ENCODE measurements at places on chromosomes 7 and 10. TPM values are rescaled to one million over a fixed set of nuclear protein-coding genes. Genes with fewer than 3 reads are reported as not detected.

DNA sequence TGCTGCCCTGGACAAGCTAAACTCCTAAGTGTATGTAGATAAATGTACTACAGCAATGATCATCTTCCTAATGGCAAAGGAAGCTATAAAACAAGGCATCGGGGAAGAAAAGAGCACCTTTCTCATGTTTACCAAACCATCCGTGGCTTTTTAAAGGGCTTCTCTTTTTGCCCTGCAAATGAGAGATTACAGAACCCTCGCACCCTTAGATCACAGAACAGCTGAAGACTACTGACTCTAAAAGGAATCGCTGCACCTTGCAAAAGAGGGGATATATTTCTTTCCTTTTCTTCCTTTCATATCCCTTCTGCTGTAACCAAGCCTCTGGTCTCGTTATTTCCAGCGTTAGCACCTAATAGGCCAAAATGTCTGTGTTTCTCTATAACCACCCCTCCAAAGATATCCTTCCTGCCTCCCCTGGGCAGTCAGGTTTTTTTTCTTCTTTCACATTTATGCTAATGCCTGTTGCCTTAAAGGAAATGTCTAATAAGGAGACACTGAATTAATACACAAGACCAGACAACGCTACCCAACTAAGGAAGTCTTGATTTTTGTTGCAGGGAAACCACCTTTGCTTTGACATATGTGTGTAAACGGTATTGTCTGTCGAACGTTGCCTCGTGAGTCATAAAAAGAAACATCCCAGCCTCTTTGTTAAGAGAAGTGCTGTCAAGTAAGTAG is 10.5 kb downstream of the ST8SIA6 start:
- no peak for DNase-seq

- DNase-seq = no peak
These were observed 3.5 kb upstream of the CFAP58 start for GRCh38 chr10:104350127-104350635.

- no peak for DNase-seq
These were observed 590.9 kb upstream of the ANKRD30A start for GRCh38 chr10:36534471-36535002.

GRCh38 chr7:47807756-47808155 is 140.5 kb downstream of the PKD1L1 start:
- no peak for DNase-seq

DNA sequence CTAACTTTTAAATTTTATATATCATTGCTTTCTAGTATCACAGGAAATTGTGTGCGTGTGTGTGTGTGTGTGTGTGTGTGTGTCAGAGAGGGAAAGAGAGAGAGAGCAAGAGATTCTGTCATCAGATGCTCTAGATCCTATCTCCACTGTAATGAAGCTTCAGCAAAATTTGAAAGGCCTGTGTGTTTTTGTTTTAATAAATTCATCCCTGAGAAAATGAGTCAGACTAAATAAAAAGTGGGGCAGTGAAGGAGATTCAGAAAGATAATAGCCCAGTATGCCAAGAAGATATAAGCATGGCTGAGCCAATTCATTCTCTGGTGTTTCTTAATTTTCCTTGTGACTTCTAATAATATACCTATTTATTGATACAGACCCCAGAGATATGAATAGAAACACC is 184.2 kb upstream of the TMEM196 start:
- no peak for DNase-seq

MYH16 gene
- not detected for total RNA-seq

CLRN3 gene
- total RNA-seq = not detected

DNA sequence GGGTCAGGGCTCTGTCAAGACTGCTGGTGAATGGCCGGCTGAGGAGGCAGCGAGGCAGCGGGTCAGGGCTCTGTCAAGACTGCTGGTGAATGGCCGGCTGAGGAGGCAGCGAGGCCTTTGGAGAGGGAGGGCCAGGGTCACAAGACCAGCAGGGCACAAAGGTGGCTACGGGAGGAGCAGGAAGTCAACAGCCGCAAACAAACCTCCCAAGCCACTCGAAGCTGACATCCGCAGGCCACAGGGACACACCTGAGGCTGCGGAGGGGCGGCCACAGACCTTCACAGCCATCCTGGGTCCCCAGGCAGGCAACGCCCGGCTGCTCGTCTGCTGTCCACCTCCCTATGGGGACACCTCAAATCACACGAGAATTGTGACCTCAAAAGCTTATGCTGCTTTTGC is 8.9 kb upstream of the GPER1 start:
- DNase-seq = no peak

COL28A1 gene
- total RNA-seq = 6.7 TPM

SLC25A13 gene
- 11.6 TPM for total RNA-seq

- DNase-seq = no peak
These were observed 2.5 kb upstream of the MICALL2 start for GRCh38 chr7:1461646-1462375.

- DNase-seq = no peak
These were observed 90.0 kb upstream of the AOAH start for GRCh38 chr7:36814311-36814710.

GRCh38 chr10:89398003-89398749 is 5.8 kb downstream of the IFIT1 start:
- no peak for DNase-seq

- no peak for DNase-seq
These were observed 56.4 kb upstream of the PMPCB start for GRCh38 chr7:103240806-103241205.

- DNase-seq = peak; percentile 52
These were observed 372.5 kb downstream of the SDK1 start for GRCh38 chr7:3673524-3673923.

DNA sequence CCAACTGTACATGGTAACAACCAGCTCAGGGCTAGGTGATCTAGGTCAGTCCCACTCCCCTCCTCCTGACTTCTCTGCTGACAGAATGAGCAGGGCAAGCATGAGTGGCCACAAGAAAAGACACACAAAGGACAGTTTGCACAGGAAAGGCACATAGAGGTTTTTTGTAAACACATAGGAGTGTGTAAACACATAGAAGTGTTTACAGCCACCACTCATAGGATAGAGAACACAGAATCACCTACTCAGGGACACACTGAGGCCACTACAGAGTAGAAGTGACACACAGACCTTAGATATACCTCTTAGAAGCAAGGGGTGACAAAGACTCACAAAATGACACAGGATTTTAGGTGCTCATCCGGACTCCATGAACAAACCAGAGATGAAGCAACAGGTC is 19.0 kb downstream of the NUDCD3 start:
- no peak for DNase-seq

FBXL13 gene
- 0.51 TPM for total RNA-seq

GRCh38 chr10:70323697-70324338 is 40.0 kb upstream of the NPFFR1 start:
- no peak for DNase-seq

GSDME gene
- 3.5 TPM for total RNA-seq

EBLN1 gene
- not detected for total RNA-seq

DNA sequence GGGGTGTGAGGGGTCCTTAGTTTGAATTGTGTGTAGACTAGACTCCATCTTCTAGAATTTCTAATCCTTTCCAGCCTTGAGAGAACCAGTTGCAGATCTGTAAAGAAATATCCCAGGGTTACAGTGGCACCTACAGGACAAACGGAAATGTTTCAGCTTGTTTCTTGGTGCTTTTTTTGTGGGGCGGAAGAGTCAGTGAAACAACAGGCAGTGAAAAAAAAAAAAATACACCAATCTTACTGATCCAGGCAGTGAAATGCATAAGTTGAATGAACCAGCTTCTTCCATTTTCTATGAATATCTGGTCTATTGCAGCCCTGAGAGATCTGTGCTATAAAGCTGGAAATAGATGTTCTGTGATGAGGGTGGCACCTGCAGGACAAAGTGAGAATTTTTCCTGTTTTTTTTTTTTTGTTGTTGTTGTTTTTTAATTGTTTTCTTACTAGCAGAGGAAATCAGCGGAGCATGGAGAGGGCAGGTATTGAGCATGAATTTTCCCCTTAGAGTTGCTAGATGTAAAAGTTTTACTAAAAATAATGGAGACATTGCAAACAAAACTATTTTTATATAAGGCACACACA is 81.9 kb upstream of the DYNC1I1 start:
- no peak for DNase-seq

SH3PXD2A gene
- total RNA-seq = 27.0 TPM

PDLIM1 gene
- 226 TPM for total RNA-seq

ASB10 gene
- total RNA-seq = 42.6 TPM

GPR15LG gene
- not detected for total RNA-seq

DNA sequence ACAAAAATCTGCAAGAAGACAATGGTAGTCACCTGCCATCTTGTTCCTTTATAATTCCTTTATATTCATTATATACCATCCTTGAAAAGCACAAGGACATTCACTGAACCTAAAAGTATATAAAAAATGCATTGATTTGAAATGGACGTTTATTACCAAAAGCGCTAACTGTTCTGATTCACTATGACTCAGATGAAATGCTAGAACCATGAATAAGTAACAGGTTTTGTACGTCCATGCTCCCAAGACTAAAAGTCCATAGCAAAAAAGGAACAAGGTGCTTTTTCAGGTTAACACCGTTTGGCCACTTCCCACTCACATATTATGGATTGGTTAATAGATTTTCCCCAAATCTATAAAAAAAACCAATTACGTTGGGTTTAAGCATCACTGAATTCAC is 109.4 kb downstream of the PPP1R17 start:
- DNase-seq = no peak

RAB19 gene
- not detected for total RNA-seq

SYT15B gene
- 0.89 TPM for total RNA-seq

GRCh38 chr10:73060738-73061635 is 35.7 kb downstream of the P4HA1 start:
- DNase-seq = no peak

DNA sequence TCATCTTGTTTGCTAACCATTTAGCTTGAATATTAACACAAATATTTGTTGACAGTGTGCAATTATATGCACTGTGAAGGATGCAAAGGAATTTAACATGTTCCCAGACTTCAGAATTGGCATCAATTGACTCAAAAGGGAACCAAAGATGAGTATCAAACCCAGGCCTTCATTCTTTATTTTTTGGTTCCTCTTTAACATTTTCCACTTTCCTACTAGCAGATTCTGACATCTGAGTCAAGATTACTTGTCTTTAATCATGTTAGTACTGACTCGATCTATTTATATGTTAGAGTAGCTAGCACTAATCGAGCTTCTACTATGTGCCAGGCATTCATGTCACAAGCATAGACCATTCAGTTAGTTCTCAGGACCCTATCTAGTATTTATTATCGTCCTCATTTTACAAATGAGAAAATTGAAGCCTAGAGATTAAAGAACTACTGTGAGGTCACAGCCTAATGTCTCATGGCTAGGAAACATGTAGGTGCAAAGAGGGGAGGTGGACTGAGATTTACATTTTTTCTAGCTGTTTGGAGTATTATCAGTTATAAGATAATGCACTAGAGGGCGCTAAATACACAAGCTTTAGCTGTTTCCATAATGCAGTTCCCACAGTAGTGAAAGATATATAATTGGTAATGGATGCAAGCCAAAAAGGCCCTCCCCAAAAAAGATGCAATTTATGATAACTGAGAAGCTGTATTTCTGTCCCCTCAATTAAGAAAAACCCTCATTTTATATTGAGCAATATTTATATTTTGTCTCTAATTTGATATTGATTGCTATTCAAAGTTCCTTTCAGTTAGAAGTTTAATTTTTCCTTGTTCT is 32.9 kb upstream of the KMT2E start:
- DNase-seq = no peak

- DNase-seq = no peak
These were observed 93.7 kb downstream of the DGKI start for GRCh38 chr7:137753067-137753466.

DNA sequence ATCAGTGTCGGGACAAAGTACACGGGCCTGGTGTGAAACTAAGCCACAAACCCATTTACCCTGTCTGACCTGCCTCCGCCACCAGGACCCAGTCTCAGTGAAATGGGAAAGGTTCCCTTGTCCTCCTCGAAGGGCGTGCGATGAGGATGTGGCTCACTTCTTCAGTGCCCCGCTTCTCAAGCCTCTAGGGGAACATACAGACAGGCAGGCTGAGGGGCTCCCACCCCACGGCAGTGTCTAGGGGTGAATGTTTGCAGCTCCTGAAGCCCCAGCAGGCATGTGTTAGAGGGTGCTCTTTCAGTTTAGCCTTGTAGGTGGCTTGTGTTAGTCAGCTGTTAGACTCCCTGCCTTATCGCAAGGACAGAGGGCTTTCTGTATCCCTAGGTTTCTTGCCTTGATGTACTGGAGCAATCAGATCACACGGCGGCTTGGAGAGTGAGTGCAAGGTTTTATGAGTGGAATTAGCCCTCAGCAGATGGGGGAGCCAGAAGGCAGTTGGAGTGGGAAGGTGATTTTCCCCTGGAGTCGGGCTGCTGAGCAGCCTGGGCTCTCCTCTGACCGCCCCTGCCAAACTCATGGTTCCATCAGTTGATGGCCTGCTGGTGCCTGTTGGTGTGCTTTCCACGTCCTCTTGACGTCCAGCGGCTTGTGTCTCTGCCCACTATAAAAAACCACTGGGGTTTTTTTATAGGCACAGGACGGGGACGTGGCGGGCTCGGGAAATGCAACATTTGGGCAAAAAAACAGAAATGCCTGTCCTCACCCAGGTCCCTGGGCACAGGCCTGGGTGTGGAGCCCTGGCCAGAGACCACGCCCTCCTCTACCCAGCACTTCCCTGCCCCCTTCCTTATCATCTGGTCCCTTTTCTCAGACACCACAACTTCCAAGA is 759 bp downstream of the NUDT1 start:
- DNase-seq = no peak

- no peak for DNase-seq
These were observed 48.2 kb downstream of the APBB1IP start for GRCh38 chr10:26486304-26486703.

- peak; percentile 56 for DNase-seq
These were observed 19.3 kb upstream of the MYH16 start for GRCh38 chr7:99253369-99253768.

GRCh38 chr7:76505168-76506080 is 4.9 kb upstream of the UPK3B start:
- no peak for DNase-seq

GRCh38 chr7:8209353-8209752 is 52.6 kb downstream of the ICA1 start:
- no peak for DNase-seq

MINDY4 gene
- total RNA-seq = 2.8 TPM

GLRX3 gene
- total RNA-seq = 64.7 TPM

ANKRD61 gene
- not detected for total RNA-seq

ZNF680 gene
- 18.3 TPM for total RNA-seq

DNA sequence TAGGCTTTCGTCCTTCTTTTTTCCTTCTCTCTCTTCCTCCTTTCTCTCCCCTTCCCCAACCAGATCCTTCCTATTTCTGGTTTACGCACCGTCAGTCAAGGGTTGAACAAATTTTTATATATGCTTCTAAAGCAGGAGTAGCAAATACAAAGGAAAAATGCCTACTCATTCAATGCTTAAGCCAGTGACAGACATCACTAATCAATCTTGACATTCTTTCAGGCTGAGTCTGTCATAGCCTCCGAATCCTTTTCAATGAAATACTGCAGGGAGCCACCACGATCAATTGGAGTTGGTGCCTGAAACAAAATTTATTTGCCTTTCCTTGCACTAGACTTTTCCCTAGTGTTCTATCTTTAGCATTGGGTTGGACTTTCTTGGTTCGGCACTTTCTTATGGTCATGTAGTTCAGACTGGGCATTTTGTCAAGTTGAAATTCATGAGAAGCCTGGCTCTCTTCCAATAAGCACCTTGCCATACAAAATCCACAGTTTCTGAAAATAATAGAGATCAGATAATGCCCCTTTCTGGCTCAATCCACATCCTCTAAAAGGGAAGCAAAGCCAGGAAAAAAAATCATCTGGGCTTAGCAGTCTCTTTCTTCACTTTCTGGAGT is 239.5 kb upstream of the PLXNA4 start:
- DNase-seq = no peak

GRCh38 chr7:54662701-54663100 is 96.3 kb downstream of the SEC61G start:
- DNase-seq = no peak
